ENCODE measurements at places on chromosomes 16 and 17. TPM values are rescaled to one million over a fixed set of nuclear protein-coding genes. Genes with fewer than 3 reads are reported as not detected.

The SOCS1 gene
- total RNA-seq, result 8.1 TPM

DNA sequence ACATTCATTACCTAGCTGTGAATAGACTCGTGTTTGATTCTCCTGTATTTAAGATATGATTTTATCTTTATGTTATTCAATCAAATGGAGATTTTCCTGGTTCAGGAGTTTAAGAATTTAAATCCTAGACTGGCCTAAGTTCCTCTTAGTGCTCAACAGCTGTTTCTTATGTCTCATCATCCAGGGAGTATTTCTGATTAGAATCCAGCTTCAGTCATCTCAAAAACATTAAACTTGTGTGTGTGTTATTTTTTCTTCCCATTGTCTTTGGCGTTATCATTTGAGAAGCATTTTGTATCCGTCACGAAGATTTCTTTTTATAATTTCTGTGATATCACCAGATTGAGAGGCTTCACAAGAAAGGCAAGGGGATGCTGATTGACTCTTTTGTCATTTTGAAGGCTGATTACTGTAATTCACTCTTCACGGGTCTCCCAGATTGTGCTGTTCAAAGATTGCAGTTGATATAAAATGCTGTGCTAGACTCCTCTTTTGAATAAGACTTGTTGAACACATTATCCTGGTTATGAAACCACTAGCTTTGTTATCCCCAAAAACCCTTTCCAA, 204.8 kb downstream of the CDH8 start:
- no peak for DNase-seq

The C1QTNF8 gene
- total RNA-seq, result not detected

DNA sequence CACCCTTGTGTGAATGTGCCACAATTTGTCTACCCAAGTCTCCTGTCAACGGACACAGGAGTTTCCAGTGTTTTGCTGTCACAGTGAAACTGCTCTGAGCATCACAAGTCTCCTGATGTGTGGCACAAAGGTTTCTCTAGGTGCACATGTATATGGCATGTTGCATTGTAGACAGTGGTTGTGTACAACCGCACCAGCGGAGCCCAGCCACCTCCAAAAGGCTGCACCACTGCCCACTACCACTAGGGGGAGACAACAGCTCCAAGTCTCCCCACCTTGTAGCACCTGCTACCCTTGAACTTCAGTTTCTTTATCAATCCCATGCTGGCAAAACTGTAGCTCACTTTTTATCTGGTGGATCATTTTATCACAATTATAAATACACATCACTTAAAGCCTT, 95.5 kb upstream of the ZNF469 start:
- no peak for DNase-seq

DNA sequence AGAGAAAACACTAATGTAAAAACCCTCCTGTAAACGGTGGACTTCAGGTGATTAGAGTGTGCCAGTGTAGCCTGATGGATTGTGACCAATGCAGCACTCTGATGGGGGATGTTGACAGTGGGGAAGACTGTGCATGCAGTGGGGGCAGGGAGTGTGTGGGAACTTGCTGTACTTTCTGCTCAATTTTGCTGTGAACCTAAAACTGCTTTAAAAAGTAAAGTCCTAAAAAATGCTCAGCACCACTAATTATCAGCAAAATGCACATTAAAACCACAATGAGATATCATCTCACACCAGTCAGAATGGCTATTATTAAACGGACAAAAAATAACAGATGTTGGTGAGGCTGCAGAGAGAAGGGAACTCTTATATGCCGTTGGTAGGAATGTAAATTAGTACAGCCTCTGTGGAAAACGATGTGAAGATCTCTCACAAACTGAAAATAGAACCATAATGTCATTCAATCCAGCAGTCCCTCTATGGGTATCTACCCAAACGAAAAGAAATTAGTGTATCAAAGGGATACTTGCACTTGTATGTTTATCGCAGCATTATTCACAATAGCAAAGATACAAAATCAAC, 9.7 kb upstream of the ULK2 start:
- no peak for DNase-seq

The TMEM100 gene
- 2.6 TPM for total RNA-seq

DNA sequence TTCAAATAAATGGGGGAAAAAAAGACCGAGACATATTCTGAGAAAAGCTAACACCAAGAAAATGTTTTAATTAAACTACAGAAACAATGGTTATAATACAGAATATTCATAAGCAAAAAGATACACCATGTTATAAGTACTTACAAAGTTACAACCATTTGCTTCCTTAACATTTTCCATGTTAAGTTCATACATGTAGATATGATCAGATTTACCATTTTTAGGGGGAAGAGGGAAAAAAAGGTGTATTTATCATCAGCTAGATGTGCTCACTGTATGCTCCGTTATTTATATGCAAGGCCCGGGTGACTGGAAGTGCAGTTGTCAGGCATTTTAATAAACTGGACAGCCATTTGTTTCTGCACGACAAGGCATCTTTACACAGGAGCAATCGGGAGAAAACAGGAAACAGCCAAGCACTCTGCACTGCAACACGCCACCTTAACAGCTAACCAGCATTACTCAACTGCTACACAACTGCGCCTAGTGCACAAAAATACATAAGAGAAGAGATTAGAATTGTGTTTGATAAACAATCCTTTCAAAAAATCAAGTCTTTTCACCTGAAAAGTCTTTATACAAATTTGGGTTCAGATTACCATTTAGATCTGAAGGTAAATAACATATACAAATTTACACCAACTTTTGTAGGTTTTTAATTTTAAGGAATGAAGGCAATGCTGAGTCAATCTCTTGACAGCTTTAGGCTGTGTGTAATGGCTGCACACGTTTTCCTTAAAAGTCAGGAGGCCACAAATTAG, 2.9 kb downstream of the SRSF2 start:
- DNase-seq, result peak; percentile 39

- no peak for DNase-seq
These were observed 7.6 kb downstream of the ADCY7 start for GRCh38 chr16:50273888-50274325.

DNA sequence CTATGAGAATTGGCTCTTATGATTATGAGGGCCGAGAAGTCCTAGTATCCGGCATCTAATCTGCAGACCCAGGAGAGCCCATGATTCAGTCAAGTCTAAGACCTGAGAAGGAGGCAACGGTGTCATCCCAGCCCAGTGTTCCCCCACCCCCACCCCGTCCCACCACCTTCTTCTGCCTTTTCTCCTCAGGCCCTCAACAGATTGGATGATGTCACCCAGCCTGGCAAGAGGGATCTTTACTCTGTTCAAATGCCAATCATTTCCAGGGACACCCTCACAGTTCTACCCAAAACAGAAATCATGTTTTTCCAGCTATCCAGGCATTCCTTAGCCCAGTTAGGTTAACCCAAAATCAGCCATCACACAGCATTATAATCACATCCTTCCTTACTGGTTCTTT, 10.0 kb upstream of the GAA start:
- no peak for DNase-seq

GRCh38 chr17:10812674-10813073, 8.8 kb upstream of the TMEM238L start:
- no peak for DNase-seq

The CCR7 gene
- not detected for total RNA-seq

DNA sequence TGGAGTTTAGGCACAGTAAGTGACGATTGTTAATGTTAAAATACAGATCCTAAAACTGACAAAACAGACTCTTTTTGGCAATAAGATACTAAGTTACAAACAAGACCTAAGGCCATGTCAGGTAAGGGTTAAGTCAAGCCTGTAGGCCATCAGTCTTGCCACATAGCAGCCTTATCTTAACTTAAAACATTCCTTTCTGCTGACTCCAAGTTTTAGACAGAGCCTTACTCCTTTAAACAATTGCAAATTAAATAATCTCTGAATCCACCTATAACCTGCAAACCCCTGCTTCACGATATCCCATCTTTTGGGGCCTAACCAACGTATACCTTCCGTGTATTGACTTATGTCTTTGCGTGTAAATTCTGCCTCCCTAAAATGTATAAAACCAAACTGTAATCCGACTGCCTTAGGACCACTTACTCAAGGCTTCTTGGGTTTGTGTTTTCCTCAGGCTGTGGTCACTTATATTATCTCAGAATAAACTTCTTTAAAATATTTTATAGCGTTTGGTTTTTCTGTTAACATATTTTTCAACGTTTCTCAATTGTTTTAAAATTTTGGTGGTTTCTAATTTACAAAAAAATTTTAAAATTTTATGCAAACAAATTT, 64.4 kb downstream of the EFCAB5 start:
- no peak for DNase-seq

- no peak for DNase-seq
These were observed 21.3 kb downstream of the TMEM186 start for GRCh38 chr16:8776129-8776584.

DNA sequence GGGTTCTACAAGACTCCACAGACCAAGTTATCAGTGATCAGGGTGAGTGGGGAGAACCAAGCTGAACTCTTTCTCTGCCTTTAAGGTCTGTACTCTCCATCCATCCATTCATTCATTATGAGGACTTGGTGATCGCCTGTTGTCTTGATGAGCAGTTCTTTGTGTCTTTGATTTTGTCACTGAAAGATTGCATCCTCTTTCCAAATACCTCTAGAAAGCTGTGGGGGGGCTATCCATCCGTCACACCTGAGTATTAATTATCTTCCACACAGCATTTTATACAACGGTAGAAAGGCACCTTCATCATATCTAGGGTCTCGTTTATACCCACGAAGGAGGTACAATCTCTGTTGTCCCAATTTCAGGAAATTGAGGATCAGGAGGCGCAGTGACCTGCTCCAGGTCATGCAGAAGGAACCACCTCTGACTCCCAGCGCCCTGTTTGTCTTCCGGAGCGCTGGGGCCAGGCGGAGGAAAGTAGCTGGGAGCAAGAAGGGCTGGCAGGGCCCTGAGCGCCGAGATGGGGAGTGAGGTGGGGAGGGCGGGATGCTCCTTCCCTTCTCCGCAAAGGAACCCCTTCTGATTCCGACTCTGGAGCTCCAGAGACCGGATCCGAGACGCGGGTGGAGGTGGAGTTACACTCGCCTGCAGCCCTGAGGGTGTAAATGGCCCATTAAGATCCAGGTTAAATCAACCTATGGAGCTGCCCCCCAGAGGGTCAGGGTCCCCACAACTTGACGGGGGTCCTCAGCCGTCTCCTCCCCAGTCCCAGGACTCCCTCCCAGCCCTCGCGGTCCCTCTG, 605 bp upstream of the ABAT start:
- peak; percentile 19 for DNase-seq

Data from SJSA1 (cell line).